Activated CD4-positive, alpha-beta T cell treated with anti-CD3 and anti-CD28 coated beads, Interleukin-2, Interleukin-4, amounts not matched to agents 100 ng/mL and 50 ng/mL, durations not matched to agents 16 hours and 8 hours (primary cell): ENCODE measurements at places on chromosomes 12 and 14.
A peak's percentile ranks its signal among the peaks of the same experiment; 100 is the strongest.

- no peak for DNase-seq
These were observed 14.9 kb upstream of the FKBP11 start for GRCh38 chr12:48940181-48940580.

DNA sequence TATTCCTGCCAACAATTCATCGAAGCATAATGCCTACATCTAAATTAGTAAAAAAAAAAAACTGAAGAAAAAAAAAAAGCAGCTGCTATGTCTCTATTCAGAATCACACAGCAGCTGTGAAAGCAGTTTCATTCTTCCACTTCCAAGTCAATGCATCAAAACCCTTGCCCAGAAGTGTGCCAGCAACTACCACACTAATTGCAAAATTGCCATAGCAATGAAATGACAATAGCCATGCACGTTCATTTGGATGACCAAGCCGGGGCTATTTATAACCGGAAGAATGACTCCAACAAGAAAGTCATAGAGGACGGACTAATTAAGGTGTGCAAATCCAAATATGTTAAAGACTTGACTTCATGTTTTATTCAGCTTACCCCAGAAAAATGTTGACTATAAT is 42.5 kb downstream of the SLC2A13 start:
- no peak for DNase-seq

GRCh38 chr12:3728686-3729085 is 24.2 kb downstream of the CRACR2A start:
- peak; percentile 70 for DNase-seq

- no peak for DNase-seq
These were observed 77.4 kb downstream of the SCARB1 start for GRCh38 chr12:124786061-124786964.

DNA sequence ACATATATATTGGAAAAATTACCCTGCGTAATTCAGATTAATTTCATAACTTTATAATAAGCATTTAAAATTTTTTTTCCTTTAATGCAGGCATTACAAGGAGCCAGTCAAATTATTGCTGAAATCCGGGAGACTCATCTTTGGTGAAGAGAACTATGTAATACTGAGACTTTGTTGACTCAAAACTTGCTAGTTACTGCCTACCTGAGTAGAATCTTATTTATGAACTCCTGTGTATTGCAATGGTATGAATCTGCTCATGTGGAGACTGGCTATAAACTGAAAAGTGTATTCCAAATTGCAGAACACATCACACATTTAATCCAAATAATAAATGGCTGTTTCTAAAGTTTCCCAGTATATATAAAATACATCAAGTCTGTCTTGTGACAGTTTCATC is 12.4 kb downstream of the YARS2 start:
- DNase-seq = no peak

- DNase-seq = no peak
These were observed 574 bp upstream of the CRADD start for GRCh38 chr12:93676408-93677194.

GRCh38 chr12:64876388-64877071 is 52.1 kb downstream of the TBC1D30 start:
- DNase-seq = no peak

DNA sequence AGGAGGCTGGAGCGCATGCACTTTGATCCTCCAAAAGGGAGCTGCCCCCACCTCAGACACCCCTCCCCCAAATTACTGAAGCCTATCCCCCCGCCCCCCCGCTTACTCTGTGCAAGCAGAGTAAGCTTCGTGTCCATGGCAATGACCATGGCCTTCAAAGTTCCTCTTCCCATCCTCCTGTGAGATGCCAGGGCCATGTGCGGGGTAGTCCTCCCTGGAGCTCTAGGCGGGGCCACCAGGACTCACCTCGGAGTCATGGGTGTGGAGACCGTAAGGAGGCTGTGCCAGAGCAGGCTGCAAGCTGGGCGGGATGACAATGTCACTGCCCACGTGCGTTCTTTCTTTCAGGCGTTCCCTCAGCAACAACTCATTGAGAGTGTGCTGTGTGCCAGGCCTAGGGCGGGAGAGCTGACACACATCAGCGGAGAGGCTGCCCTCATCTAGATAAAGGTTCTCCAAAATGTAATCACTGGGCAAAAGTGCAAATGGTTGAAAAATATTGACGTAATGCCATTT is 66.8 kb downstream of the C14orf132 start:
- no peak for DNase-seq

DNA sequence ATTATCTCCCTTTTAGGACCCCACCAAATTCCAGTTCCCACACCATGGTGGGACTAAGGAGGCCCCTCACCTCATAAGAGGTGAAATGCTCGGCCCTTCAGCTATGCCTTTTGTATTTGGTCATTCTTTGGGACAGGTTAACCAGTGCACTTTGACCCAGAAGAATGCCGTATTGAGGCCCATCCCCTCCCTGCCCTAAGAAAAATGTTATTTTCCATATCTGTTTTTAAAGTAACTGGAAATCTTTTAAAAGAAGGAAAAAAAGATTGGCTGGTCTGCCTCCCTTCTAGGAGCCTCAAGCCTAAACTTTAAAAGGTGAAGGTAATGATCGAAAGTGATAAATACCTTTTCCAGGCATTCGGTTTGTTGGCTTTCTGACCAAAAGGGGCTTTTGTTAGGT is 5.7 kb upstream of the HOXC13 start:
- no peak for DNase-seq

DNA sequence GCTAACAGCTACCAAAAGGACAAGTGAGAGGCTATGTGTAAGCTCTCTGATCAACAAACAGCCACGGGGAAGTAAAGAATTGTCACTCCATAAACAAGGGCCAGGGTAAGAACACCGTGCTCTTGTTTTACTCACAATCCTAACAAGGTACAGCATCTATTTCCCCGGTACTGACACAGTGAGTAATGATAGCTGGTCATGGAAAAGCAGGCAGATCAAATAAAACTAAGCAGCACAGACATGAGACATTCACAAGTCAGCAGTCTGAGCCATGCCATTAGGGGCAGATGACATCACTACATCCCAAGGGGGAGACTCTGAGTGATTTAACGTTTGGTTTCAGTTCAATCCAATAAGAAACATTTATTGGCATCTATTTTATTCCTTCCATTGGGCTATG is 54.4 kb downstream of the ARL6IP4 start:
- DNase-seq = no peak

DNA sequence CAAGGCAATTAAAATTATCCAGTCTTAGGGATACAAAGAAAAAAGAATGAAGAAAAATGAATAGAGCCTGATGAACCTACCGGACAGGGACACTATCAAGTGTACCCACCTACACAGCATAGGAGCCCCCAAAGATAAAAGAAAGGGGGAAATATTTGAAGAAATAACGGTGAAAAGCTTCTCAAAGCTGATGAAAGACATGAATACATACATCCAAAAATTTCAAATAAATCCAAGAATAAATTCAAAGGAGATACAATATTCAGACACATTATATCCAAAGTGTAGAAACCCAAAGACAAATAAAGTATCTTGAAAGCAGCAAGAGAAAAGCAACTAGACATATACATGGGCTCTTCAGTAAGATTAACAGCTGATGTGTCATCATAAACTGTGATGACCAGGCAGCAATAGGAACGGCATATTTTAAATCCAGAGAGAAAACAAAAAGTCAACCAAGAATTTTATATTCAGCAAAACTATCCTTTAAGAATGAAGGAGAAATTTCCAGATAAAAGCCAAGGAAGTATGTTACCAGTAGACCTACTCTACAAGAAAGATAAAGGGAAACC is 56.0 kb downstream of the CDK17 start:
- no peak for DNase-seq
